ENCODE measurements at places on chromosomes 1 and 21. TPM values are rescaled to one million over a fixed set of nuclear protein-coding genes. Genes with fewer than 3 reads are reported as not detected.

IL10 gene
- total RNA-seq, result 1.6 TPM

TSPEAR gene
- not detected for total RNA-seq

CFHR1 gene
- not detected for total RNA-seq

B3GALT6 gene
- 9.4 TPM for total RNA-seq

IBA57 gene
- total RNA-seq, result 6.0 TPM

RAD54L gene
- 73.4 TPM for total RNA-seq

INSRR gene
- total RNA-seq, result 0.14 TPM

CYYR1 gene
- total RNA-seq, result not detected

GJB3 gene
- total RNA-seq, result not detected

MMP23B gene
- total RNA-seq, result 0.77 TPM

TTLL7 gene
- total RNA-seq, result 1.4 TPM

EPB41 gene
- 130 TPM for total RNA-seq

SCCPDH gene
- total RNA-seq, result 28.6 TPM

LIPI gene
- not detected for total RNA-seq

DNA sequence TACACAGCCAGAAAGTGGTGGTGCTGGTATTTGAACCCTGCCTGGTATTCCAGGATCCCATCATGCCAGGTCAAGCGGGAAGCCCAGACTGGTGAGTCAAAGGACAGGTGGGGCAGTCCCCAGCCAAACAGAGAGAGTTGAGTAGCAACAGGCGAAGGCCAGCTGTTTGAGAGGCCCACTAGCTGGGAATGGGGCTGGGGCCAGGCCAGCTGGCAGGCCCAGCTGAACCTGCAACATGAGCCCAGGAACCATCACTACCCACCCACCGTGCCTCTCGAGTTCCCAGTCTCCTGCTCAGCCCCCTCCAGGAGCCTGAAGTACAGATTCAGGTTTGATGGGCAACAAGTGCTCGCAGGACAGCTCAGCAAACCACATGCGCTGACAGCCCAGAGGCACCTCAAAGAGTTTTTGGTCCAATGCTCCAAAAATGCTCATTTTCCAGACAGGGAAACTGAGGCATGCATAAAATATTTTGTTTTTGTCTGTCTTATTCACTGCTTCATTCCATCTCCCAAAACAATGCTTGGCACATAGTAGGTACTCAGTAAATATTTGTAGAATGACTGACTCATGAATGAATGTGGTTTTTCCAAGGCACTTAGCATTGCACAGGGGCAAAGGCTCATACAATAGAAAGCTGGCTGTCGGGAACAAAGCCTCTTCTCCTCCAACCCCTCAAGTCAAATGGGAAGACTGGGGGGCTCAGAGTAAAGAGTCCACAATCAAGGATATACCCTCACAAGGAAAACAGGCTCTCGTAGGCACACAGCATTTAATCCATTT is 42.5 kb upstream of the CLIC4 start:
- no peak for DNase-seq

DNA sequence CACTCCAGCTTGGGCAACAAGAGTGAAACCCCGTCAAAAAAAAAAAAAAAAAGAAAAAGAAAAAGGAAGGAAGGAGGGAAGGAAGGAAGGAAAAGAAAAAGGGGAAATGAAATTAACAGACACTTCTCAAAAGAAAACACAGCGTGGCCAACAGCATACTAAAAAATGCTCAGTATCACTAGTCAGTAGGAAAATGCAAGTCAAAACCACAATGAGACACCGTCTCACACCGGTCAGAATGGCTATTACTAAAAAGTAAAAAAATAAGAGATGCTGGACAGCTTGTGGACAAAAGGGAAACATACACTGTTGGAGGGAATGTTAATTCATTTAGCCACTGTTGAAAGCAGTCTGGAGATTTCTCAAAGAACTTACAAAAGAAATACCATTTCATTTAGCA is 369.5 kb upstream of the BRINP3 start:
- no peak for DNase-seq

GRCh38 chr1:61752921-61753389 is 10.7 kb downstream of the PATJ start:
- DNase-seq, result no peak

DNA sequence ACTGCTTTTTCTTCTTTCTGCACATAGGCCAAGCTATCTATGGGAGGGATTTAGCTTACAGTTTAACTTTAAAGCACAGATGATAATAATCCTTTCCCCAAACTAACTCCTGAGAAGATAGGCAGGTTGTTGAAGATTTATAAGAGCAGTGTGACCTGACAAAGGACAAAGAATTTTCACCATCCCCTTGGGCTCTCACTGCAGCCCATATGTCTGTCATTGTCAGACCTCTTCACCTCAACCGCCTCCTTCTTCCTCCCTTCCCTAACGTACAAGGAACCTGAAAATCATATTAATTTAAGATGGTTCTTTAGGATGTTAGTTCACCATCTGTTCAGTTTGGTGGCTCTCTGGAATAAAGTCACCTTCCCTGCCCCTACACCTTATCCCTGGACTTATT is 5.0 kb downstream of the RNU1-2 start:
- no peak for DNase-seq

GRCh38 chr1:165686121-165686970 is 12.0 kb downstream of the ALDH9A1 start:
- DNase-seq, result no peak

- no peak for DNase-seq
Measured at GRCh38 chr1:117883616-117884015, 45.8 kb downstream of the GDAP2 start.

DNA sequence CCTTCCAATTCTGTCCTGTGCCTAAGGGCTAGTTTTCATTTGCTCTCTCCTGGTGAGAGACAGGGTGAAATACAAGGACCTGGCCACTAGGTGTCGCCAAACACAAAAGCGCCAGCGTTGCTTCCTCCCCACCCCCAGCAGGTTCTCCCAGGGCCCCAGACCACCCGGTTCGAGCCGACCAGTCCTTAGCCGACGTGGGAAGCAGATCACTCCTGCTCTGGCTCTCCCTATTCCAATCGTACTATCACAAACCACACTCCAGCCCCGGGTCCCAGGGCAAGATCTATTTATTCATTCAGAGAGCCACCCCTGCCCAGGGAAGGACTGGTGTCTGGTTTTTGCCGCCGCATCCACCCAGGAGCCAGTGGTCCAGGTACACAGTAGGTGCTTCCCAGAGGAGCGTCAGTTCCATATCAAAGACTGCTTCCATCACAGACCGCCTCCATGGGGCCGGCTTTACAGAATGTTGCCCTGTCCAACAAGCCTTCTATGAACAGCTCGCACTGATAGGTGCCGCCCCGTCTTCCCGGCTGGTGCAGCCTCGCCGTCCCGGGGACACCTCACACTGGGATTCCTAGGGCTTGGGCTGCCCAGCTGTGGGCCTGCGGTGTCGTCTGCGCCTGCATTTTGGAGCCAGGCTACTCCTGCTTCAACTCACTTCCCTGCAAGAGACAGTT is 35.0 kb downstream of the CTNNBIP1 start:
- peak; percentile 86 for DNase-seq

DNA sequence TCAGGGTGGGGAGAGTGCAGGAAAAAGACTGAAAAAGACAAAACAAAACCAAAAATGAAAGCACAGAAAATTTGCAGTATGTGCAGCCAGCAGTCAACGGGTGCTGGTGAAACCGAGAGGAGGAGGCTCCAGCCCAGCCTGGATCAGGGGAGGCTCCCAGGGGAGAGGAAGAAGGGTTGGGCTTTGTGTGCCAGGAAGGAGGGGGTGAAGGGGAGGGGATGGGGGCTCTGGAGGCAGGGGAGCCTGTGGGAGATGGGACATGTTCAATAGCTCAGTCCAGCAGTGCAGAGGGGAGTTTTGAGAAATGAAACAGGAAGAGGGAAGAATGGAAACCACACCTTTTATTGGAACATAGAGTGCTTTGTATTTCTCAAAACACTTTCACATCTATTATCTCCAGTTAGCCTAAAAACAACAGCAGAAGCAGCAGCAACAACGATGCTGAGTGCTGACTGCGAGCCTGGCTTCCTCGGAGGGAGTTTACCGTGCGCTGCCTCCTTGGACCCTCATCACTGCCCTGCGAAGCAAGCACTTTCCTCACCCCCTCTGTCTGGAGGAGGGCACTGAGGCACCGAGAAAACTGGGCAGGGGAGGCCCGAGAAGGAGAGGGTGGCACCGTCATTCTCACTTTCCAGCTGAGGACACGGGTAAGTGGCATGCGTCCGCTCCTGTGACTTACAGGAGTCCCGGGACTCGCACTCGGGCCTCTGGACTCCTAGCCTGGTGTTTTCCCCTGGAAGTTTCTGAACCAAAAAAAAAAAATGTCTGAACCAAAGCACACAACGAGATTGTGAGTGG is 62.9 kb downstream of the MDM4 start:
- DNase-seq, result peak; percentile 67

- no peak for DNase-seq
Measured at GRCh38 chr1:200143347-200143746, 115.8 kb downstream of the NR5A2 start.

GRCh38 chr1:167440345-167440744 is 78.0 kb downstream of the CD247 start:
- DNase-seq, result no peak

GRCh38 chr21:22880573-22880972 is 1882.4 kb downstream of the NCAM2 start:
- DNase-seq, result no peak

DNA sequence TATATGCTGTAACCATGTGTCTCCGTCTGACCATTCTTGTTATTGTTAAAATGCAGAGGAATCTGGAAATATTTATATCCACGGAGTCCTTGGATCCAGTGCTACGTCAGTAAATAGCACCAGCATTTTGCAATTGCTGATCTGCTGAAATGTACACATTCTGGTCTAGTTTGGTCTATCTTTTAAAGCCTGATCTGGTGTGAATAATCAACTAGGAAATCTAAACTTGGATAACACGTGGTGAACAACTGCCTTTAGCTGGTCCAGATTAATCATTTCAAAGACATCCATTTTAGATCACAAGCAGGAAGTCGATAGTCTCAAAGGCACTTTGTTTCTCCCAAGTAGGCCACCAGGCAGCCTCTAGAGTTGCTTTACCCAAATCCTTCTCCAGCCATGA is 32.6 kb downstream of the PDPN start:
- no peak for DNase-seq

DNA sequence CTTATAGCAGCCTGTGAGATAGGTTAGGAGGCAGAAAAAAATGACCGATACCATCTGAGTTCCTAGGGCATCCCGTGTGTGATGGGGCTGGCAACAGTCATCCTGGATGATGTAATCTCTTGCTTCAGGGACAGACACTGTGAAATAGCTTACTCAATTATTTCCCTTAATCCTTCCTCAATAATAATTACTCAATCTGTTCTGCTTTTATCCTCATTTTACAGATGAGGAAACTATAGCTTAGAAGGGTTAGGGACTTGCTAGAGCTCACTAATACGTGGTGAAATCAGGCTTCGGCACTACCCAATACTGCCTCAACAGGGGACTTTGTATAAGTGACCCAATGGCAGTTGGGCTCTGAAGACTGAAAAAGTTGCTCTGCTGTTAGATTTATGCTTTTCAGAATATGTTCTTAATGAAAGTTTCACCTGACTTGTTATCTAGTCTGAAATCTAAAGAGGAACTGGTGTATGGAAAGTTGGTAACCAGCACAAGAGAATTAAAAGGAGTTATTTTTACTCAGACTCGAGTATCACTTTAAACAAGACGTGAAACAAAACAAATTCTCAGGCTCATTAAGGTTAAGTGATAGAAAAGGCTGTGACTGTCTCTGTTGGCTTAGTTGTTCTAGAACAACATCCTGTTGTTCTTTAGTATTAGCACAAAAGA is 14.4 kb downstream of the CD55 start:
- DNase-seq, result peak; percentile 21

- DNase-seq, result no peak
Measured at GRCh38 chr1:209229494-209230061, 353.9 kb upstream of the CAMK1G start.

- DNase-seq, result peak; percentile 21
Measured at GRCh38 chr1:166952002-166952746, 23.2 kb downstream of the ILDR2 start.

GRCh38 chr1:168636200-168636599 is 59.8 kb downstream of the XCL1 start:
- no peak for DNase-seq

DNA sequence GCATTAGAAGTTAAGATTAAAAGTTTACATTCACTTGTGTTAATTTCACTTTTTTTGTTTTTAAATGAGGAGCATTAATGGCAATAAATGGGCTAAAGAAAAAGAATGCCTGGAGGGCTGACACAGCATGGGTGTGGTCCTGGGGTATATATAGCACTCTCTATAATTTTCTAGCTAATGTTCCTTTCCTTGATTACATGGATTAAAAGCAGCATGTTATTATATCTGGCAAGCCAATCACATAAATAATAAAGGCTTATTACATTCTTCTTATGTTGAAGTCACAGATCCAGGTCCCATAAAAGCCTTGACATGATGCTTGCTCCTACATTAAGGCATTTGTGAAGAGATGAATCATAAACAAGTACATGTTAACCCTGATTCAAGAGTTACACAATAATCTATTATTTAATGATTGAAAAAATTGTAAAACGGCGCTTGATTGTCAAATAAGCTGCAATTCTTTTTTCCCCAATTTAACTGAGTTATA is 91.4 kb downstream of the LYPLAL1 start:
- no peak for DNase-seq

DNA sequence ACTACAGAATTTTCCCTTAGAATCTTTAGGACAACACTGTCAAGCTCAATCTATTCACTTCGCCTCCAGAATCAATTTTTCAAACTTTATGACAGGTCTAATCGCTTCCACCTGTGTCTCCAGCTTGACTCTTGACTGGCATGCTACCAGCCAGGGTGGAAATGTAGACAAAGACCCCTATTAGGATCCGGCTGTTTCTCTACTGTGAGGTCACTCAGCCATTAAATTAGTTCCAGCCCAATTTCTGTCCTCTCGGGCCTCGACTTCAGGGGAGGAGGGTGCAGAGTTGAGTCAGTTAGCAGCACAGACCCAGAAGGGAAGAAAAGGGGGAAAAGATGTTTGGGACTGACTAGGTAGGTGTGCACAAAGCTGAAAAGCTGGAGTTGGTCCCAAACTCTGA is 78.5 kb downstream of the HLCS start:
- no peak for DNase-seq

- DNase-seq, result no peak
Measured at GRCh38 chr1:194931166-194931565, 1677.1 kb downstream of the KCNT2 start.

GRCh38 chr1:186026946-186027345 is 292.8 kb downstream of the HMCN1 start:
- no peak for DNase-seq

DNA sequence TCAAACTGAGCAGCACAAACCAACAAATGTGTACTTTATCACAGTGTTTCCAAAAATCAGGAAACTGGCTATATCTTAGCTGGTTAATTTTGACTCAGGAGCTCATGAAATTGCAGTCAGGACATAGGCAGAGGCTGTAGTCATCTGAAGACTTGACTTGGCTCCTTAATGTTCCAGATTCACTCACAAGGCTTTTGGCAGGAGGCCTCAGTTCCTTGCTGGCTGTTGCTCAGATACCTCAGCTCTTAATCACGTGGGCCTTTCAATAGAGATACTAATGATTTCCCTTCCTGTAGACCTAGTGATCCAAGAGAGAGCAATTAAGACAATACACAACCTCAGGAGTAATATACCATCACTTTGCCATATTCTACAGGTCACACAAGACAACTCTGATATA is 537.7 kb downstream of the BRINP3 start:
- DNase-seq, result no peak
